Activated CD4-positive, alpha-beta T cell treated with anti-CD3 and anti-CD28 coated beads for 36 hours (primary cell): ENCODE measurements at places on chromosomes 5 and 9. TPM values are rescaled to one million over a fixed set of nuclear protein-coding genes. Genes with fewer than 3 reads are reported as not detected.

DNA sequence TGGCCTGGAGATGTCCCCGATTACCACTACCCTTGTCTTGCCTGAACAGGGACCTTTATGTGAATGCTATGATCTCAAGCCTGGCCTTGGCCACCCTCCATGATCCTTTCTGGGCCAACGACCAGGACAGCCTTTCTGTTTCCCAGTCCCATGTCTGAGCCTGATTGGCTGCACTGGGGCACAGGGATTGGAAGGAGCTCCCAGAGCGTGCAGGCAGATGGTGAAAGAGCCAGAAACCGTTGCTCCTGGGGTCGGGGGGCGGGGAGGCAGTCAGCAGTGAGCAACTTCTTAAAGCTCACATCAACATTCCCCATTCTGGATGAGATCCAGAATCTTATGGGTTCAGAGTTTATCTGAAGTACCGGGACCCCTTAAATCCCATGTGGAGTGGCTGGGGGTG lies 84.4 kb downstream of the INSYN2B start:
- H3K36me3 ChIP-seq = peaks cover 22% of the 10 kb centered on the region
- peaks cover 6% of the 10 kb centered on the region for H3K4me1 ChIP-seq
- H3K27ac ChIP-seq = no peak overlapping the region
- DNase-seq = no peak

DNA sequence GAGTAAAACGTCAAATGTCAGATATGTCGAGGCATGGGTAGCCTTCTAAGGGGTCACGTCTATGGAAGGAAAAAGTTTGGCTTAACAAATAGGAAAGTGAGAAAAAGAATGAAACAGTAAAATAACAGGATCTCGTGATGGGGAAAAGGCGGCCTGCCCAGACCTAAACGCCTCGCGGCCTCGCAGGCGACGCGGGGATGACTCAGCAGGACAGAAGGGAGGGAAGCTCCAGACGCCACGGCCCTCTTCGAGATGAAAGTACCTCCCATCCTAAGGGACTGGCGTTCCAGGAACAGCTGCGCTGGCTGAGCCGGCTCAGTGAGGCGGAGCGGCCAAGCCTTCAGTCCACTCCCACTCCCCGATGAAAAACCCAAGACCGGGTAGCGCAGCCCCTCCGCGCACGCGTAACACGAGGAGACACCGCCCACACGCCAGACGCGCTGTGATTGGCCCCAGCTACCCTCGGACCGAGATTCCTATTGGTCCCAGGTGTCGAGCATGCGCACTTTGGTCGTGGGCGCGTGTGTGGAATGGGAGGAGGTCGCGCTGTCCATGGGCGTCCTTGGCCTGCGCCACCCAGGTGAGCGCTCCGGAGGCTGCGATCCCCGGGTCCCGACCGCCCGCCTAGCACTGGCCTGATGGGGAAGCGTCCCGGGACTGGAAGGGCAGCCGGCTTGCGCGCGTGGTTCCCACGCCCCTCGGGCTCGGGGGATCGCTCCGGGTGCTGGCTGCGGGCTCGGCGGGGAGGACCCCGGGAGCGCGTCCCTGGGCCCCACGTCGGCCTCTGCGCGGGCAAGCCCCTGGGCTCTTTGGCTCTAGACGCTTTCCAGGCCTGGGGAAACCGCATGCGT lies 588.5 kb downstream of the MTRR start:
- peaks cover 15% of the 10 kb centered on the region for H3K36me3 ChIP-seq
- H3K4me3 ChIP-seq = peak overlapping the region; percentile 81
- peaks cover 20% of the 10 kb centered on the region for H3K4me1 ChIP-seq
- peak overlapping the region; percentile 71 for H3K27ac ChIP-seq
- peak; percentile 92 for DNase-seq

- peaks cover 2% of the 10 kb centered on the region for H3K36me3 ChIP-seq
- H3K27ac ChIP-seq = no peak overlapping the region
- no peak for DNase-seq
- H3K27me3 ChIP-seq = peaks cover 5% of the 10 kb centered on the region
- no peaks in the 10 kb centered on the region for H3K4me1 ChIP-seq
- H3K4me3 ChIP-seq = no peak overlapping the region
These were observed 30.0 kb downstream of the TRIM32 start for GRCh38 chr9:116717150-116717549.

DNA sequence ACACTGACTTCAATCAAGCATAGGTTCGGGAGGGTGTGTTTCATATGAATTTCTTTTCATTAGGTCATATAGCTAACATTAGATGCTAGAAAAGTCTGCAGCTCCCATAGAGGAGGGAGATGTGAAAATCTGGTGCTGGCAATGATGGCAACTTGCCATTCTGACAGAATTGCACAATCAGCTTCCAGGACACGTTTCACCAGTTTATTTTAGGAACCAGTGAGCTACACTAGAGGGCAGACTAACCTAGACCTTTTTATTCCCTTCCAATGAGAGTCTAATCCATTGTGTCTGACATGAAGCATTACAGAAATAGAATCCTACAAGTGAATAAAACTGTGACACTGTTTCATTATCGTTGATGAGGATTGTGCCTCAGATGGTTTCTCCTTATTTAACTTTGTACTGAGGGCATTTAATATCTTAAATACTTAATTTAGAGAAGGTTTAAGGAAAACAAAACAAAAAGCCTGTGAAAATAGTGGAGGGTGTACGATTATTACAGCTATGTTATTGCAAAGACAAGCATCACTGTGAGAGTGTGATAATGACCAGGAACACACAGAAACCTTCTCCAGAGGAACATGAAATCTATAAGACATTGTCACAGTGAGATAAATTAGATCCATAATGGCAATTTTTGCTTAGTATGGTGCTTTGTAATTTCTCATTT lies 363.3 kb upstream of the RPS23 start:
- no peak overlapping the region for H3K4me3 ChIP-seq
- no peak overlapping the region for H3K27ac ChIP-seq
- no peaks in the 10 kb centered on the region for H3K36me3 ChIP-seq
- no peaks in the 10 kb centered on the region for H3K4me1 ChIP-seq
- DNase-seq = peak; percentile 29
- H3K27me3 ChIP-seq = no peaks in the 10 kb centered on the region

- peaks cover 13% of the 10 kb centered on the region for H3K4me1 ChIP-seq
- H3K36me3 ChIP-seq = peaks cover 4% of the 10 kb centered on the region
- H3K4me3 ChIP-seq = no peak overlapping the region
- H3K27me3 ChIP-seq = no peaks in the 10 kb centered on the region
- DNase-seq = no peak
These were observed 223.7 kb downstream of the PCSK5 start for GRCh38 chr9:76114144-76114543.

The PRUNE2 gene
- 0.57 TPM for total RNA-seq

- H3K4me3 ChIP-seq = no peak overlapping the region
- H3K27me3 ChIP-seq = peaks cover 8% of the 10 kb centered on the region
- no peak for DNase-seq
- no peaks in the 10 kb centered on the region for H3K4me1 ChIP-seq
These were observed 18.1 kb upstream of the RGMB start for GRCh38 chr5:98755406-98755805.

DNA sequence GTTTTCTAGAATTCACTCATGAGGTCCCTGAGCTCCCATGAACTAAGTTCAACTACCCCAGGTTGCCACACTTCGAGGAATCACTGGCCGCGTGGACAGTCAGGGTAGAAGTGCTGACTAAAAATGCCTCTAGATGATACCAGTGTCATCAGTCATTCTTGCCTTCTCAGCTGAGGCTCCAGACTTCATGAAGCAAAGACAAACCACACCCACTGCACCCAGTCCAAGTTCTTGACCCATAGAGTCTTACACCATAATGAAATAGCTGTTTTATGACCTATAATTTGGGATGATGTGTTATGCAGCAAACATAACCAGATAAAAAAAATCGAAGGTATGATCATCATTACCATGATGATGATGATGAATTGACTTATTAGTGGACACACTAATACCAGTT lies 632.9 kb upstream of the TLE4 start:
- no peak for DNase-seq
- H3K27ac ChIP-seq = no peak overlapping the region
- no peaks in the 10 kb centered on the region for H3K4me1 ChIP-seq
- no peaks in the 10 kb centered on the region for H3K27me3 ChIP-seq
- H3K4me3 ChIP-seq = no peak overlapping the region

GRCh38 chr5:139023286-139023685 lies 148.2 kb upstream of the LRRTM2 start:
- H3K27me3 ChIP-seq = no peaks in the 10 kb centered on the region
- no peak overlapping the region for H3K27ac ChIP-seq
- no peak overlapping the region for H3K4me3 ChIP-seq
- H3K4me1 ChIP-seq = peaks cover 9% of the 10 kb centered on the region

- H3K4me3 ChIP-seq = no peak overlapping the region
- no peaks in the 10 kb centered on the region for H3K36me3 ChIP-seq
- H3K4me1 ChIP-seq = no peaks in the 10 kb centered on the region
These were observed 124.6 kb upstream of the TBCA start for GRCh38 chr5:77900691-77901090.

DNA sequence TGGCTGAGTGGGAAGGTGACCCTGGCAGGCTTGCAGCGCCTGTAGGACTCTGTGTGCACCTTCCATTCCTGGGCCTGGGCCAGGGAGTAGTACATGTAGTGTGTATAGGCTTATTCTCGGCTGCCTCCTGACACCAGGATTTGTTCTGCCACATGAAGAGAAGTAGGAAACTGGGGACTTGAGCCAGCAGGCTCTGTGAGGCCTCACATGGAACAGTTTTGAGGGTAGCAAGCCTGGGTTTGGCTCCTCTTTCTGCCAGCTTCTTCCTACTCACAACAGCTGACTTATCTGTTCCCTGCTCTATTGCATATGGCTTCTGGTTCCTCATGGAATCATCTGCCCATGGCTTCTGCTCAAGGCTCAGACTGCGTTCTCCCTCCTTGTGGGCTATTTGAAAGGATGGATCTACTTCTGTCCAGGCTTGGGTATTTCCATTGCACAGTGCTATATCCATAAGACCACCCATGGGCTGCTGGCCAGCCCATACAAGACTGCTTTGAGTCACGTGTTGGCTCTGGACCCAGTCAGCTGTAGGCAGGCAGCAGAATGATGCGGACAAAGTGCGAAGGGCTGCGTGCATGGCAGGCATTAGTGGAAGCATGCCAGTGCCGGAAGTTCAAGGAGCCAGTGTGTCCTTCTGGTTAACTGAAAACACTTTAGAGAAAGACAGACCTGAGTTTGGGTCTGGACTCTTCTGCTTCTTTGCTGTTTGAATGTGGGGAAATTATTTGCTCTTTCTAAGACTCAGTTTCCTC lies 11.0 kb upstream of the INSYN2B start:
- H3K4me1 ChIP-seq = no peaks in the 10 kb centered on the region
- no peak overlapping the region for H3K27ac ChIP-seq
- no peaks in the 10 kb centered on the region for H3K27me3 ChIP-seq
- peaks cover 47% of the 10 kb centered on the region for H3K36me3 ChIP-seq

- DNase-seq = peak; percentile 12
- H3K27me3 ChIP-seq = peaks cover 7% of the 10 kb centered on the region
- peaks cover 5% of the 10 kb centered on the region for H3K4me1 ChIP-seq
- peak overlapping the region; percentile 67 for H3K27ac ChIP-seq
These were observed 440.4 kb downstream of the DMRT2 start for GRCh38 chr9:1490341-1491232.

GRCh38 chr9:74742191-74742790 lies 145.4 kb downstream of the TRPM6 start:
- DNase-seq = no peak
- H3K27ac ChIP-seq = no peak overlapping the region
- no peak overlapping the region for H3K4me3 ChIP-seq
- H3K4me1 ChIP-seq = no peaks in the 10 kb centered on the region
- no peaks in the 10 kb centered on the region for H3K36me3 ChIP-seq
- H3K27me3 ChIP-seq = peaks cover 27% of the 10 kb centered on the region

The SPATA31E1 gene
- total RNA-seq = not detected

GRCh38 chr5:118533923-118534322 lies 454.4 kb downstream of the DTWD2 start:
- H3K4me3 ChIP-seq = no peak overlapping the region
- H3K36me3 ChIP-seq = no peaks in the 10 kb centered on the region
- no peak overlapping the region for H3K27ac ChIP-seq
- H3K4me1 ChIP-seq = no peaks in the 10 kb centered on the region

- no peak overlapping the region for H3K4me3 ChIP-seq
- no peak for DNase-seq
- no peaks in the 10 kb centered on the region for H3K36me3 ChIP-seq
- H3K27me3 ChIP-seq = no peaks in the 10 kb centered on the region
- no peak overlapping the region for H3K27ac ChIP-seq
These were observed 111.1 kb downstream of the ACTL7B start for GRCh38 chr9:108744641-108745040.

The NRARP gene
- 2.1 TPM for total RNA-seq

GRCh38 chr5:180205916-180206315 lies 3.1 kb downstream of the RASGEF1C start:
- H3K4me1 ChIP-seq = peaks cover 8% of the 10 kb centered on the region
- H3K36me3 ChIP-seq = no peaks in the 10 kb centered on the region
- no peak overlapping the region for H3K4me3 ChIP-seq
- no peak for DNase-seq
- H3K27me3 ChIP-seq = peaks cover 37% of the 10 kb centered on the region

The NEUROG1 gene
- not detected for total RNA-seq

The PCDHGA1 gene
- total RNA-seq = not detected

The ARL14EPL gene
- total RNA-seq = not detected

The MYMK gene
- total RNA-seq = not detected

- no peak overlapping the region for H3K4me3 ChIP-seq
- DNase-seq = no peak
- H3K27me3 ChIP-seq = peaks cover 1% of the 10 kb centered on the region
These were observed 422.2 kb upstream of the TLE4 start for GRCh38 chr9:79149585-79149984.

The ARAP3 gene
- total RNA-seq = 3.2 TPM

DNA sequence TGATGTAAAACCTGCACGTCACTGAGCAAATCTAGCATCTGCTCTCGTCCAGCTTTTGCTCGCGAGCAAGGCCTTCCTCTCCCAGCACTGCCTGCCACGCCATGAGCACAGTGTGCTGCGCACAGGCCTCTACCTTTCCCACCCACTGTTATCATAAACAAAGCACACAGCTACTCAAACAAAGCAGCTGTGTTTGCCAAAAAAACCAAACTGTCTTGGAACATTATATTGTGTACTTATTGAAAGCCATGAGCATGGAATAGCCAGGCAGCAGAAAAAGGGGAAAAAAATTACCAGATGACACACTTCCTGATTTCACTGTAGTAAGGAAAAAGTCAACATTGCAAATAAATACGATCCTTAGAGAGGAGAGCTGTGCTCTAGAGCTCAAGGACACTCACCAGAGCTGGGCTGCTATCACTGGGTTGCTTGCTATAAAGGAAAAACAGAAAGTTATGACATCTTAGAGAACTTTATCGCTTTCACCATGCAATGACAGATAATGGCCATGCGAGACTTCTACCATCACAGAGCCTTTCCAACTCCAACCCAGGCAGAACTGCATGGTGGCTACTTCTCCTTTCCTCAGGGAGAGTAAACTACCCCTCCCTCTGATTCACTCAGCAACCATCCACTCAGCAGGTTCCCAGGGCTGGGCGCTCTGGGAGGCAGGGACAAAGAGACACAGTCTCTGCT lies 69.6 kb downstream of the EPB41L4B start:
- no peak overlapping the region for H3K4me3 ChIP-seq
- no peak for DNase-seq
- H3K27me3 ChIP-seq = peaks cover 2% of the 10 kb centered on the region
- H3K36me3 ChIP-seq = no peaks in the 10 kb centered on the region
- no peak overlapping the region for H3K27ac ChIP-seq

GRCh38 chr9:36263683-36264082 lies 5.4 kb upstream of the GNE start:
- no peak overlapping the region for H3K4me3 ChIP-seq
- no peak overlapping the region for H3K27ac ChIP-seq
- no peaks in the 10 kb centered on the region for H3K4me1 ChIP-seq

The CYSTM1 gene
- total RNA-seq = 15.2 TPM
